ENCODE measurements at places on chromosomes 12 and 14.
A peak's percentile ranks its signal among the peaks of the same experiment; 100 is the strongest.

- DNase-seq: no peak
These were observed 23.2 kb upstream of the APOF start for GRCh38 chr12:56385873-56386272.

- no peak for DNase-seq
These were observed 197.2 kb downstream of the NRXN3 start for GRCh38 chr14:78367355-78367754.

DNA sequence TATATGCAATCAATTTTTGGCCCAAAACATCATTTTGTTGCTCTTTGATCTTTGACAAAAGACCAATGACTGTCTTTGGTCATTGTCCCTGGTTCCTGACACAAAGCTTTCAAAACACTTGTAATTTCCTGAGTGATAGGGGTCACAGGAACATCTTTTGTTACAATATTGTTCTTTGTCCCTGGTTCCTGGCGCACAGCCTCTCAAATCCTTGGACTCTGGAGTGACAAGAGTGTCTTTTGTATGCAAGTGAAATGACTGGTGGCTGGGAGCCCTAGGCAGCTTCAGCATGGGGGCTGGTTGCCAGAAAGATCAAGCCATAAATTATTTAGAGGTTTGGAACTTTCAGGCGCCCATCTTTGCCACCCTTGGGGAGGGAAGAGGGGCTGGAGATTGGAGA, 53.9 kb downstream of the DNAH10 start:
- no peak for DNase-seq

DNA sequence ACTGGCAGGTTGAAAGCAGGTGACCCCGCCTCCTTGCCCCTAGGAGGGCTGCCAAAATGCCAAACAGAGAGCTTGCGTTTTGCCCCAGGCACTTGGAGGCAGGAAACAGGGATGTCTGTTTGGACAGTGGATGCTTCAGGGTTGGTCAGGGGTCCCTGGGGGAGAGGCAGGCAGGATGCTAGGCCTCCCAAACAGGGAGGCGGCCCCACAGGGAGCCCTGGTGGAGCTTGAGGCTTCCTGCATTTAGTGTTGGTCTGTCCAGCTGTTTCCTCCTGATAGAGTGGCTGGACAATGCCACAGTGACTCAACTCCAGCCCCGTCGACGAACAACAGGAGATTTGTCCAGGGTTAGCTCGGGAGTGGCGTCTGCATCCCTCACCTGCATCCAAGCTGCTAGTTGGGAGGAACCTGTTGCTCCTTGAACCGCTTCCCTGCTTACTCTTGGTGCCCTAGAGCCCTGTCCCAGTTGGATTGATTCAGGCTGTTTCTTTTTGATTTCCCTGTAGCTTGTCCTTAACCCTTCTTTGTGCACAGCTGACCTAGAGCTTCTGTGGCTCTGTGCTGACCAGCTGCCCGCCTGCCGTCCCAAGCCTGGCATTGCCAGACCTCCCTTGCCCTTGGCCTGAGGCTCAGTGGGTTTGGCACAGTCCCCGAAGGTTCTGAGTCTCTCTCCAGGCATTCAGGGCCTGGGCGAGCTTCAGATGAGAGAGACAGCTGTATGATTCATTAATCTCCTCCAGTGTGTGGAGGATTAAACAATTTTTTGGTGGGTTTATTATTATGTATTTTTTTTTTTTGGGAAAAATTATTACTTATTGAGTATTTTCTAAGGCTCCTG, 45.9 kb downstream of the TSPAN9 start:
- DNase-seq: no peak

DNA sequence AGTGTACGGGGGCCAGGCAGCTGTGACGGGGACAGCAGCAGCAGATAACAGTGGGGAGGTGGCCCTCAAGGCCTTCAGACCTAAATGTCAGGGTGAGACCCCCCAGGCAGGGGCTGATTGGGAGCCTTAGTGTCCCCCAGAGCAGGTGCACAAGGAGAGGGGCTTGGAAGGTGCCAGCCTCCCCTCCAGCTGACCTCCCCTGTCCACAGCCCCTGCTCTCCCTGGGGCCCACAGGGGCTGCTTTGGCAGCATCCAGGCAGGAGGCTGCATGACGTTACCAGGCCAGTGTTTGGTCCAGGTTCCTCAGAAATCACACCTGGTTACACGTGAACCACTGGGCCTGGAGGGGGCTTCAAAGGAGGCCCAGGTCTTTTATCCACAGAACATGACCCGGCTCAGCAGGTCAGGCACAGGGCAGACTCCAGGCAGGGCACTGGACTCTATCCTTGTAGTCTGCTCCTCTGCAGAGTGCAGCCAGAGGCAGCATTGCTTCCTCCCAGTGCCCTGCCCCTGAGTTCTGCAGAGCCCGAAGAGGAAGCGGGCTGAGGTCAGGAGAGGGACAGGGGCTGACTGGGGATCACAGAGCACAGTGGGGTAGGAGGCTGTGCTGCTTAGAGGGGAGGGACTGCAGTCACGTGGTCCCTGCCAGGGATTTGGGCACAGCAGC, 2.6 kb upstream of the TRMT61A start:
- peak; percentile 62 for DNase-seq

- DNase-seq: no peak
These were observed 138.9 kb upstream of the HIF1A start for GRCh38 chr14:61556455-61556854.

GRCh38 chr14:24392325-24393091, 6.3 kb upstream of the NYNRIN start:
- DNase-seq: no peak

GRCh38 chr14:55327179-55327578, 56.0 kb downstream of the FBXO34 start:
- DNase-seq: peak; percentile 28

GRCh38 chr14:92949496-92950192, 26.7 kb downstream of the CHGA start:
- DNase-seq: no peak

DNA sequence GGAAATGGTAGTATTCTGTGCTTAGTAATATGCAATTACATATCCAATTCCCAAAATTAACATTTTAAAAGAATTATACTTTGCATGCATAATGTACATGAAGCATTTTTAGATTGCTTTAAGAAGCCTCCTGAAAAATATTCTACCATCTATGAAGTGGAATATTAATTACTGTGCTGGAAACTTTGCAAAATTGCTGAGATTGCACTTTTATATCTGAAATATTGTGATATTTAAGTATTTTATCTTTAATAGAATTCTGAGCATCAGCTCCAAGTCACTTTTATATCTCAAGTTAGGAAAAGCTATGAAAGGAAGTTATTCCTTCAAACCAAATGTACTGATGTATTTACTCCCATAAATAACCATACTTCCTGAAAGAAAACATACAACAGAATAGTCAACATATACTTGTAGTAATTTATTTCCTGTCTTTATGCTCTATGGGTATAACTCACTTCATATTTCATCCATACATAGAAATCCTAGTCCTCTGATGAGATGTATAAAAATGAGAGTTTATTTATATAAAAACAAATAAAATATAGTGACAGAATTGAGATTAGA, 152.7 kb downstream of the PLEKHA5 start:
- DNase-seq: no peak

DNA sequence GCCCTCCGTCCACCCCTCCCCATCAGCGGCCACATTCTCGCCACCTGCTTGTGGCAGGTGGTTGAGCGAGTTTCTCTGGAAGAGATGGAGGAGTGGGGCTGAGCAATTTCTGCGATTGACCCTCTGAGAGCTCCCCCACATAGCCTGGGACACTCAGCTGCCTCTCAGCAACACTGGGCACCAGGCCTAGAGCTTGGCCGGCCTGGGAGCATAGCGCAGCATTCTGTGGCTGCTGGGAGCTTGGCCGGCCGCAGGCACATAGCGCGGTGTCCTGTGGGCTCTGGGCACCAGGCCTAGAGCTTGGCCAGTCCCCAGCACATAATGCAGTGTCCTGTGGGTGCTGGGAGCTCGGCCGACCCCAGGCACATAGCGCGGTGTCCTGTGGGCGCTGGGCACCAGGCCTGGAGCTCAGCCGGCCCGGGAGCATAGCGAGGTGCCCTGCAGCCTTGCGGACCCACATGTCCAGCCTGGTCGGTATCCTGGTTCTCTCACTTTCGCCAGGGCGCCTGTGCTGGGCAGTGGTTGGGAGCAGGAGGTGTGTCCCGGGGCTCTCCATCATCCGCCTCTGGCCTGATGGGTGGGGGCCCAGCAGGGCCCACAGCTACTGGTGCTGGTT, 43.8 kb downstream of the LRCOL1 start:
- DNase-seq: no peak

GRCh38 chr14:100576091-100577085, 10.8 kb downstream of the BEGAIN start:
- DNase-seq: no peak

DNA sequence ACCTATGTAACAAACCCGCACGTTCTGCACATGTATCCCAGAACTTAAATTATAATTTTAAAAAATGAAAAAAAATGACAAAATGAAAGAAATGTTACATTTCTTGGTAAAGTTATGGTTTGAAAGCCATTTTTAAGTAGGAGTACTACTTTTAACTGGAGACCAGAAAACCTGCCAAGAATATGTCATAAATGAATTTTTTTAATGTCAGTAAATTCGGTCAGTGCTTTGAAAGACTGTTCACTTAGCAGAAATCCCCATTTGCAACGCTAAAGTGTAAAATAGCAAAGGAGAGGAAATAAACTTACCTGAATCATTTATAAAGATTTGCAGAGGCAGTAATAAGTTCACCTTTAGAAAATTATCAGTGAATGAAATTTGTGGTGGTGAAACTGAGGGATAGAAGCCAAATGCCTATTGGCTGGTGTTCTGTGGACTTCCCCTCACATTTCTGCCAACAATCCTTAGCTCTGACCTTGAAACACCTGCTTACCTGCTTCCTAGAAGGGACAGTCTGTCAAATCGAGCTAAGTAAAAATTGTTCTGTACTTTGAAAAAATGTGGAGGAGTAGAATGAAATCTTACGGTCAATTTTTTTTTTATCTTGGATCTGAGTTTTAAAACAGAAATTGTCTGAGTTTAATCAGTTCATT, 714.2 kb downstream of the SLC6A15 start:
- DNase-seq: no peak

DNA sequence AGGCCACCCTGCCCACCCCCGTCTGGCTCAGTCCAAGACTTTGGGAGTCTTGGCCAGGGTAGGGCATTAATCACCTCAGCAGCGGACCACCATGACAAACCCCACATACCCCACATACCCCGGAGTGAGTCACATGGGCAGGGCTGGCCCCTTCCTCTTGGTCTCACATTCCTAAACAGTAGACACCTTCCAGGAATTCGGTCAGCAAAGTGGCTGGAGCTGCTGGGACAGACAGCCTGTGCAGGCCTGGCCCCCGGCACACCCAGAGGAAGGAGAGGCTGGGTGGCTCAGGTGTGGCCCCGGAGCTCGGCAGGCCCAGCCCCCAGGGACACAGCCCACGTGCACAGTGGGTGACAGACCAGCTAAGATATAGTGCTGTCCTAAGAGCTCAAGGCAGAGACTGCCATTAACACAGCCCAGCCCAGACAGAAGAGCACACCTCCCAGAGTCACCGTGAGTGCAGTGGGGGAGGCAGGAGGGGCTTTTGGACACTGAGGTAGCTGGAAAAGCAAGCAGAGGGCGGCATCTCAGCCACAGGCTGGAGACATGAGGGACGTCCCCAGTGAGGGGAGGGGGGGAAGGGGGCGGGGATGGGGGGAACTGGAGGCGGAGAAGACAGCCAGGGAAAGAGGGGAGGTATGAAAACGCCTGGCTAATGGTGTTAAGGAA, 24.0 kb downstream of the CCDC85C start:
- DNase-seq: no peak

- DNase-seq: peak; percentile 67
These were observed 21.0 kb downstream of the CHST11 start for GRCh38 chr12:104477510-104478390.

GRCh38 chr12:4412465-4412864, 33.0 kb upstream of the FGF23 start:
- DNase-seq: peak; percentile 55

GRCh38 chr14:102821252-102821651, 44.0 kb downstream of the TRAF3 start:
- DNase-seq: no peak

GRCh38 chr14:79693935-79694334, 517.4 kb downstream of the DIO2 start:
- DNase-seq: no peak

DNA sequence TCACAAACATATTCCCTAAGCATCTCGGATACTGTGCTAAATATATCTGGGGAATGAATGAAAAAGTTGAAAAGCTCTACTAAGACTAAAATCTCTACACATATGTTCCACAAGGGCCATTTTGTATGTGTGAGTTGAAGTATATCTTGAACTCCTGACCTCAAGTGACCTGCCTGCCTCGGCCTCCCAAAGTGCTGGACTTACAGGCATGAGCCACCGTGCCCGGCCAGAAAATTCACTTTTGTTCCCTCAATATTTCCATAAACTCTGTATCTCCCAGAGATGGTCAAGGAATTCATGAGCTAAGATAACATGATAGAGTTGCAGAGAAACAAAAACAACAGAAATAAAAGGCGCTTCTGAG, 1.5 kb upstream of the TUBA1C start:
- DNase-seq: no peak
